Forelimb muscle (tissue), 1 donor: ENCODE measurements at places on chromosomes 11 and 22. TPM values are rescaled to one million over a fixed set of nuclear protein-coding genes. Genes with fewer than 3 reads are reported as not detected.

Gene RHOD
- polyA plus RNA-seq, result 18.5 TPM

Gene KCNQ1
- 2.1 TPM for polyA plus RNA-seq

Gene C11orf86
- polyA plus RNA-seq, result not detected

Gene CSNK1E
- polyA plus RNA-seq, result 115 TPM

Gene CST6
- not detected for polyA plus RNA-seq

Gene NOL12
- polyA plus RNA-seq, result 15.9 TPM

Gene HTR3B
- polyA plus RNA-seq, result 0.06 TPM

Gene PICK1
- 9.3 TPM for polyA plus RNA-seq

- no peak for DNase-seq
Measured at GRCh38 chr11:48270621-48271020, 7.0 kb downstream of the OR4X1 start.

DNA sequence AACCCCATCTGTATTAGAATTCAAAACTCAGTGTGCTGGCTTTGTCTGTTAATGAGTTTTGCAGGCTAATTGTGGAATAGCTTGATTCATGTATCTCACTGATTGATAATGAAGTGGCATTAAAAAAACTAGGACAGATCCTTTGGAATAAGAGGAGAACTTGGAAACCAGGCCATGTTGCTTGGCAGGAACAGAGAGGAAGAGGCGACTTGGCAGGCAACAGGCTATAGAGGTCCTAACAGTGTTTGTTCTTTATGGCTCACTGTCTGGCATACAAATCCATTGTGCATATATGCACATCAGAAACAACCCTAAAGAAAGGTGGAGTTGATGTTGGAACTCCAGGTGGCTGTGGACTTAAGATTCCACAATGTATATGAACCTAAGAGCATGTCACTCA is 17.4 kb upstream of the OR9I1 start:
- no peak for DNase-seq

DNA sequence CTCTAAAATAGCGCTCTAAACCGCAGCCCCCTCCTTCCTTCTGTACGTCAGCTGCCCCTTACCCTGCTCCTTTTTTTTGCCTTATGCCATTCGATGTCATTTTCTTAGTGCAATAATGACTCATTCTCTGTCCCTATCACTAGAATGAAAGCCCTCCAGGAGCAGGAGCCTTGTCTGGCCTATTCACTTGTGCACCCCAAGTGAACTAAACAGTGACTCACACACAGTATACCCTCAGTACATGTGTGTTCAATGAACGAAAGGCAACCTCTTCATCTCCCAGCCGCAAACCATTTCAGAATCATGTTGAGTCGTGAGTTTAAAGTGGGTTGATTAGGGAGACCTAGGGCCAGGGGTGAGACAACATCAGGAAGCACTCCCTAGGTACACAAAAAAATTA is 50.7 kb upstream of the SPATA19 start:
- no peak for DNase-seq

DNA sequence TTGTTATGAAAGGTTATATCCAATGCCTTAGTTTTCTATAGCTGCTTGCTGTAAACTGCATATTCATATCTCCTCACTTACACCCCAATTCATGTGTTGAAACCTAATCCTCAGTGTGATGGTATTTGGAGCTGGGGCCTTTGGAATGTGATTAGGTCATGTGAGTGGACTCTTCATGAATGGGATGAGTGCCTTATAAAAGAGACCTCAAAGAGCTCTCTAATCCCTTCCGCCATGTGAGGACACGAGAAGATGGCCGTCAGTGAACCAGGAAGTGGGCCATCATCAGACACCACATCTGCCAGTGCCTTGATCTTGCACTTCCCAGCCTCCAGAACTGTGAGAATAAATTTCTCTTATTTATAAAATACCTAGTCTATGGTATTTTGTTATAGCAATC is 79.3 kb downstream of the CYP2R1 start:
- DNase-seq, result no peak

GRCh38 chr11:113517361-113517760 is 42.2 kb upstream of the DRD2 start:
- no peak for DNase-seq

GRCh38 chr22:23784215-23784732 is 2.5 kb upstream of the SMARCB1 start:
- no peak for DNase-seq

GRCh38 chr11:63563201-63564055 is at the start of gene PLAAT2:
TSS of gene PLAAT2 (minus strand) at chr11:63563379. CDS start at chr11:63563324, 55 bp downstream.
- DNase-seq, result no peak

- no peak for DNase-seq
Measured at GRCh38 chr11:13776134-13776815, 107.8 kb downstream of the FAR1 start.

DNA sequence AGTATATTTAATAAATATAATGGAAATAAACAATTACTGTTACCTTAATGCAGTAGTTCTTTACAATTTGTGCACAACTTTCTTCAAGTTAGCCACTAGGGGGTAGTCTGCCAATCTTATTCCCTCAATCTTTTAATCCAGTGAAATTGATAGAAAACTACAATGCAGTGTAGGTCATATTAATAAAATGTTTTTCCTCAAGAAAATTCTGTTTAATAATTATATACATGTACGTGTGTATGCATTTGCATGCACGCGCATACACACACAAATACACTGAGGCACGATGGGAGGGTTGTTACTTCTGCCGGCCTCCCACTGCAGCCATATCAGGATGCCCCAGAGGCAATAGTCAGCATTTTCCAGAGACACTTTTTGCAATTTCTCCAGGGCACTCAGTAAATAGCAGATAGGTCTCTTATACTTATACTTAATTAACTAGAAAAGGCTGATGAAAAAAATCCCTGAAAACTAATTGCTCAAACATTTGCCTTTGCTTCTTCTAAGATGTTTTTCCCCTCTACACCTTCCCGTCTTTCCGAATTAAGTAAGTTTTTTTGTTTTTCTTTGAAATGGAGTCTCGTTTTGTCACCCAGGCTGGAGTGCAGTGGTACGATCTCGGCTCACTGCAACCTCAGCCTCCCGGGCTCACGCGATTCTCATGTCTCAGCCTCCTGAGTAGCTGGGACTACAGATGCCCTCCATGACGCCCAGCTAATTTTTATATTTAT is 3.1 kb downstream of the GAB2 start:
- no peak for DNase-seq

- no peak for DNase-seq
Measured at GRCh38 chr11:110061296-110061695, 31.9 kb upstream of the ZC3H12C start.
